ENCODE measurements at places on chromosomes 5 and 9.

GRCh38 chr9:2723376-2724065 lies 6.2 kb downstream of the KCNV2 start:
- DNase-seq, result no peak

GRCh38 chr9:133237035-133237731 lies 28.1 kb upstream of the OBP2B start:
- no peak for DNase-seq

- DNase-seq, result no peak
These were observed 464 bp upstream of the FAM151B start for GRCh38 chr5:80487444-80487828.

DNA sequence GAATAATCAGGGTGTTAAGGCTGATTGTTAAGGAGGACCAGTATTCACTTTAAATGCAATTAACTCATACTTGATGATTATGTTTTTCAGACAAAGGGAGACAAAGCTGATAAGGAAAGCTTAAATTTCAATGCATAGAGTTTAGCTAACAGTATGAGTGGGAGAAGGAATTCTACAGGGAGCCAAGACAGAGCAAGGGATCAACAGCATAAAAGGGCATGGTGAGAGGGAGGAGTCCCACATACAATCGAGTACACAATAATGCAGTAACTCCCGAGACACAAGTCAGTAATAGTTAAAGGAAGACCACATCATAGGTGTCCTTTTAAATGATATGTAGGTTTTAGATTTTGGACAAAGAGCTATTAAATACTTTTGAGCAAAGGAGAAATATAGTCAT lies 191.7 kb upstream of the PTPRD start:
- no peak for DNase-seq
